Activated gamma-delta T cell (primary cell): ENCODE measurements at places on chromosomes 6 and 20.

DNA sequence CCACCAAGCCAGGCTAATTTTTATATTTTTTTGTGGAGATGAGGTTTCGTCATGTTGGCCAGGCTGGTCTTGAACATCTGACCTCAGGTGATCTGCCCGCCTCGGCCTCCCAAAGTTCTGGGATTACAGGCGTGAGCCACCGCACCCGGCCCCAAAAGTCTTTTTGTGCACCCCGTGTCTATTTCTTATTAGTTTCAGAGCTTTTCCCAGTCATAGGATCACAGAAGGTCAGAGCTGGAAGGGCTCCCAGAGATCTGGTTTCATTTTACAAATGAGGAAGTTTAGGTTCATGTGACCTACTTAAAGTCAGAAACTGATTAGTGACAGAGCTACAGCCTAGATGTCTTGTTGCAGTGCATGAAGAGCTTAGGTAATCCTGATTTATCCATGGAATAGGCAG, 1.6 kb upstream of the OGFRL1 start:
- no peak for DNase-seq

DNA sequence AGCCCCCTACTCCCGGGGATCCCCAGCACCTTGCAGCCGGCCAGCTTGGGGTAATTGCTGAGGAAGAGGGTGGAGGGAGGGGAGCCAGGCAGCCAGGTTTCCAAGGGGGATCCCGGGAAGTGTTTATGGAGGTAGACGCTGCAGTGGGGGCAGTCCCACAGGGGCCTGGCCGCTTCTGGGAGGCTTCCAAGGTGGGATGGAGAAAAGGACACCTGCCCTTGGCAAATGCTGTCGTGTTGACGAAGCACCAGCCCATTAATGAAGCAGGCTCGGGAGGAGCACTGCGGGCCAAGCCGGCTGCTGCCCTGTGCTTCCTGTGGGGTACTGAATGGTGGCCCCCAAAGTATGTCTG, 82.4 kb downstream of the TMEM242 start:
- DNase-seq = no peak

- DNase-seq = no peak
Measured at GRCh38 chr20:13873831-13874230, 89.0 kb downstream of the NDUFAF5 start.

GRCh38 chr6:1378065-1379016, 11.0 kb upstream of the FOXF2 start:
- DNase-seq = no peak

- no peak for DNase-seq
Measured at GRCh38 chr6:19892260-19892659, 55.1 kb downstream of the ID4 start.

DNA sequence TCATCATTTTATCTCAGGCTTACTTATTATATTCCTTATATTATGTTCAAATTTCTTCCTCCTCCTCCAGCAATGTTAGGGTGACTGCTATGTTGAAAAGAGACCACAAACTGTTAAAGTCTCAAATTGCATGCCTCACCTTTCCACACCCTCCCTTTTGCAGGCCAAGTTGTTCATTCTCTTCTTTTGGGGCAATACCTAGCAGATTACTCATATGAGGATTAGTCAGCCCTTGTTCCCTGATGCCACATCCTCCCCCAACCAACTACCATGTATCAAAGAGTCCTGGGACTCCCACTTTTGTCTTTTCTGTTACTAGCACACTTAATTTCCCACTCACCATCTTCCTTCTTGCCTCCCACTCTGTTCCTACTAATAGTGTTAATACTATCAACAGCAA, 434.7 kb downstream of the BCKDHB start:
- DNase-seq = no peak

DNA sequence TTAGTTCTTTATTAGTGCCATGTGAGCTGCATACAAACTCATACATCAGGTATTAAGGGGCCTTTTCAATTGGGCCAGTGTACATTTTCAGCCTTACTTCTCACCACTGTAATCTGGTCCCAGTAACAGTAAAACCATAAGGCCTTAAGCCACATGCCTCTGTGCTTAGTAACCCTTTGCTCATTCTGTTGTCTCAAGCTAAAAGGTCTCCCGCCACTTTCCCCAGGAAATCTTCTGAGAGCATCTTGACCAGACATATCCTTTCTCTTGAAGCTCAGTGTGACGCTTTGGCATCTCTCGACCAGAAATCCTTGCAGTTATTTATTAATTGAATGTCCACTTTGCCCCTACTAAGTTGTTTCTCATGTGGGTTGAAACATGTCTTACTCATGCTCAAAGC, 68.0 kb downstream of the CYP39A1 start:
- no peak for DNase-seq

DNA sequence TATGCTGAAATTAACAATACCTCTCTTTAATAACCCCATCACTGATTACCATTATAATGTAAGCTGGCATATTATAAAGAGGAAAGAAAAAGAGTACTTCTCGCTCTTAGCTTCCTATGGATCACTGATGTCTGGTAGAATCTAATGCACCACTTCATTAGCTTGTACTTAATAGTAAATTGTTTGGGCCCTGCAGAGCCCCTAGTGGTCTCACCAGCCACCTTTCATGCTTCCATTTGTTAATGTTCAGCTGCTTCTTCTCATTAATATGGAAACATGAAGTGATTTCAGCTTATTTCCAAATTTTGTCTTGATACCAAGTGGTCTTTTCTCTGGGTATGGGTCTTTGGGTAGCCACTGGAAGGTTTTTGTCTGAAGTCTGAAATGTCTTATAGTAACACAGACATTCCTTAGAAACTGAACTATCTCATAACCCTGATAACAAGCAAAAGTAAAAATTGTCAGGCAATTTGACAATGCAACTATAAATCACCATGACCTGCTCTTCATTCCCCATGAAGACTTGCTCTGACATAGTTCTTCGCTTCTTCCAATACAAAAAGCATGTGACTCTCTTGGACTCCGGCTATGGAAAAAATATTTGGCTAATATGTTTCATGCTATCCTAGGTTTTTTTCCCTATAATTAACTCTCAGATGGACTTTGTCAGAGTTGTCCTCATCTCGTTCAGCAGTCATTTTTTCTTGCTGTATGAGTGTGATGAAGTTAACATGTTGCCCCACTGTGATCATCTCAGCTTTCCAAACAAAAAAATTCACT, 395.8 kb upstream of the MARCKS start:
- no peak for DNase-seq
